ENCODE measurements at places on chromosomes 2 and 18.
A peak's percentile ranks its signal among the peaks of the same experiment; 100 is the strongest.

GRCh38 chr2:207288628-207289027 lies 122.9 kb upstream of the KLF7 start:
- no peak for DNase-seq

DNA sequence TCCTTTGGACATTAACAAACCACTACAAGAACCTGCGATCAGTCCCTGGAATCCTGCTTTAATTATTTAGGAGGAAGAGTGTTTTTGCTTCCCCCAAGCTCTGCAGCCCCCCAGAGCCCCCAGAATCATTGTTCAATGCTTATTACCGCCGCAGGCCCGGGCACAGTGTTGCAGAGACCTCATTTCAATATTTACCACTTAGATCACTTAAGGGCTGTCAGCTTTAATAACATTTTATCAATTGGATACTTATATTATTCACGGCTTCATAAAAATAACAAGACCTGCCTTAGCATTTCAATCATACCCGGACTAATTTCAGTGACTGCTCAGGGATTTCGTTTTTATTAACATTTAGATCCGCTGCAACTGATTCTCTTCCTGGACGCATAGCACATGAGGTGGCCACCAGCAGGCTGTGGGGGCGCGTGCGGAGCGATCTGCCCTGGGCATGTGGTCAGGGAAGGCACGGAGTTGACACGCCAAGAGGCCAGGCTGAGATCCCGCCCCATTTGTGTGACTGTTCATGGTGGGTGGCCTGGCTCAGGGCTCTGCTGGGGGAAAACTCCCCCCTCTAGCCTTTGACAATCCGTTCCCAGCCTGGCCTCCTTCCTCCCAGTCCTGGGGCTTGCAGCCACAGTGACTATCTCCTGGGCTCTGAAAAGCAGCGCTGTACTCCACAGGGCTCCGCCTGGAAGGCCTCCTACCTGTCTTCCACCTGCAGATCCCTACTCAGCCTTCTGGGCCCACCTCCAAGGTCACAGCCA lies 267.6 kb downstream of the SRBD1 start:
- no peak for DNase-seq

DNA sequence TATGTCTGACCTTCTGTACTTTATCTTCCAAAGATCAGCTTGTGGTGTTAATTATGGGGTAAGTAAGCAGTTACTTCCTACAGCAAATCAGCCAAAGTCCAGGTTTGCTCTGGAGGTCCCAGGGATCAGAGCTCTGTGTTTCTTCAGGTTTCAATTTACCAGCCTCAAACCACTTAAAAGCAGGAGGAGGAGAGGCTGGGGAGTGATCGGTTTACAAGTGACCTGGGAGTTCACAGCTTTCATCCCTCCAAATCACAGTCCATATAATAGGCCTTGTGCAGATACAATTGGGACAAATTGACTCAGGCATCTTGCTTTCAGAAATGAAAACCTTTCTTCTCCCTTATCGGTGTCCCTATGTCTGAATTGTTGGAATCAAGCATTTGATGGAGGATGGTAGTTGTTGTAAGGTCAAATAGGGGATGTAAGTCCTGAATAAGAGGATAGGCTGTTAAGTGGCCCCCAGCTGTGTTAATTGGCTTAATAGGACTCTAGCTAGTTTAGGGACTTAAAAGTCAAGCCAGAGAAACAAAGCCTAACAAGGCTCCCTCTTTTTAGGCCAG lies 188.0 kb upstream of the NT5C1B start:
- DNase-seq, result no peak

DNA sequence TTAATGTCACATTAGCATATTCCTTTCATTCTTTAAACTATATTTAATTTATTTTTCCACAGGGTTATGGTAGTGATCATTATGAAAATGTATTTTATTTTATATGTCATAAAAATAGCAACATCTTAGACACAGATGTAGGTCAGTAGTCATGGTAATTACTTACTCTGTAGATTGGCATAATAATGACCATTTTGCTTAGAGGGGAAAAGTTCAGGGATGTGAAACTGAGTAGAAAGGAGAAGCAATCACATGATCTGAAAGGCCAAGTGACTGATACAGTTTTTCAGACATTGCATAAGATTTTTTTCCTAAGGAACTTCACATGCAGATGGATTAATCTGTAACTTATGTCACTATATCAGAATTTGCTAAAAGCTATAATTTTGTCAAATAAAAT lies 286.9 kb downstream of the CTNNA2 start:
- DNase-seq, result no peak

- no peak for DNase-seq
These were observed 881.8 kb downstream of the DCDC2C start for GRCh38 chr2:4585057-4585635.

GRCh38 chr2:109481599-109481998 lies 132.2 kb downstream of the SEPTIN10 start:
- DNase-seq, result no peak

DNA sequence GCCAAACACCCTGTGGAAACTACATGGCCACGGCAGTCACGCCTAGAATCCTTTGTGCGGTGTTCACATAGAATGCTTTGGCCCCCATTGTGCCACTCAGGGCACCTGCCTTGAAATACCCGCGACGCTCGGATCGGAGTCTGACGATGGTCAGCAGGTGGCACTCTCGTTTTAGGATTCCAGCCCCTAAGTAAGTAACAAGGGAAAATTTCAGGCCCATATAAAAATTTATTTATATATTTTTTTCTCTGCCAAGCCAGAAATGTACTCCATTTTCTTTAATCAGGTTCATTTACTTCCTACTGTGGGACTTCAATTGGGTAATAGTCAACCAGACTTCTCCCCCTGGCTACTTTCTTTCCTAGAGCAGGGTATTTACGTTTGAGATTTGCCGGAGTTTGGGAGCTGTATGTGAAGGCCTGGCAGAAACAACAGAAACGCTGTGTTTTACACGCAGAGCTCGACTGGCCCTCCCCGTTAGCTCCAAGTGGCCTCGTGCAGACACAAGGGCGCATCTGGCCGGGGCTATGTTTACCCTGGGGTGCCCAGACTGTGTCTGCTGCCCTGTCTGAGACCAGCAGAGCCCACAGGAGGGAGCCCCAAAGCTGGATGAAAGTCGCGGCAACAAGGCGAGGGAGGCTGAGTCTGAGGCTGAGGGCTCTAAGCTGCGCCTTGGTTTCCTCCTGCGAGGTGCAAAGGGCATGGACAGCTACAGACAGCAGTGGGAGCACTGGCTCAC lies 41.6 kb downstream of the LRRC30 start:
- DNase-seq, result no peak

DNA sequence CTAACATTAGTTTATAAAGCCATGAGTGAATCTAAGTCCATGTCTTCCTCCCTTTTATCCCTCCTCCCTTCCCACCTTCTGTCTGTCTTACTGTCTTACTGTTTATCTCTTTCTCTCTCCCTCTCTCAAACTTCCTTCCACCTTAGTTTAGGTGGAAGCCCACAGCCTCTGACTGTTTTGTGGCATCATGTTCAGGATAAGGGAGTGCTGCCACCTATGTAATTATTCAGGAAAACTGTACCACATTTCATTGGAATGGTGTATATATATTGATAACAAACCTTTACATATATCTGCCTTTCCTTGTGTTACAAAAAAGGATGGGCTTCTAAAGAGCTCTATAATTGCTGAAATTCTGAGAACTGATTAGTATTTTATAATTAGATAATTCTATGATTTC lies 48.7 kb downstream of the NETO1 start:
- DNase-seq, result no peak

- no peak for DNase-seq
These were observed 761.8 kb downstream of the LRRTM4 start for GRCh38 chr2:76760367-76760704.

GRCh38 chr2:228224410-228224809 lies 42.9 kb upstream of the SPHKAP start:
- no peak for DNase-seq

DNA sequence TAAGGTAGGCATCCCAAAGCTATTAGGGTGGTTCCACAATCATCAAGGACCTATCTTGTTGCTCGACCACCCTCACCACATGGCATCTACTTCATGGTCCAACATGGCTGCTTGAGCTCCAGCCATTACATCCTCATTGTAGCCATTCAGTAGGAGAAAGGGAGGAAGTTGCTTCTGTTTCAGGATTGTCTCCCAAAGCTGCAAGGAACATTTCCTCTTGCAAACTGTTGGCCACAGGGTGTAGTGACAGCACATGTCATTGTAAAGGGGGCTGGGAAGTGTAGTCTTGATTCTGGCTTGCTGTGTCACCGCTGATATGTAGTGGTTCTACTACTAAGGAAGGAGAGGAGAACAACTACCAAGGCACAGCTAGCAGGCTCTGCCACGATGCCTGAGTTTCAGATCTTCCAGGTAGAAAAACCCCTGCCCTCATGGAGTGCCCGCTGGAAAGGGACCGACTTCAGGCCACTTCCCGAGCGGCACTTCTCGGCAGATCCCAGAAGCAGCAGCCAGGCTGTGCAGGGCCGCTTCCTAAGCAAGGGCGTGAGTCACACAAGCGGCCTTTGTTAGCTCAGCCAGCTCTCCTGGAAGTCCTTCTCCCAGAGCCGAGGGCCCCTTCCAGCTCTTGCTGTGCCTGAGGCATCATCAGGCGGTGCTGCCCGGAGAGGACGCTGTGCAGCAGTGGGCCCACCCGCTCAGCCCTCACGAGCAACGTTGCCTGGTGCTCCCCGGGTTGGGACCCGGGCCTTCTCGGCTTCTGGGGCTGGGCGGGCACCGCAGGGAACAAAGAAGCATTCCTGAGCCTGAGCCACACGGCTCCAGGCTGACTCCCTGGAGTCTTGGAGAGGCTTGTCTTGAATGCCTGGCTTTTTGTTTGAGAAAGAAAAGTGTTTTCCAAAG lies 58.2 kb downstream of the HS6ST1 start:
- no peak for DNase-seq

- DNase-seq, result no peak
These were observed 1.9 kb downstream of the USP37 start for GRCh38 chr2:218566296-218566695.

GRCh38 chr2:26936855-26937254 lies 33.6 kb upstream of the MAPRE3 start:
- no peak for DNase-seq

GRCh38 chr2:222912776-222913175 lies 51.9 kb downstream of the ACSL3 start:
- DNase-seq, result no peak

DNA sequence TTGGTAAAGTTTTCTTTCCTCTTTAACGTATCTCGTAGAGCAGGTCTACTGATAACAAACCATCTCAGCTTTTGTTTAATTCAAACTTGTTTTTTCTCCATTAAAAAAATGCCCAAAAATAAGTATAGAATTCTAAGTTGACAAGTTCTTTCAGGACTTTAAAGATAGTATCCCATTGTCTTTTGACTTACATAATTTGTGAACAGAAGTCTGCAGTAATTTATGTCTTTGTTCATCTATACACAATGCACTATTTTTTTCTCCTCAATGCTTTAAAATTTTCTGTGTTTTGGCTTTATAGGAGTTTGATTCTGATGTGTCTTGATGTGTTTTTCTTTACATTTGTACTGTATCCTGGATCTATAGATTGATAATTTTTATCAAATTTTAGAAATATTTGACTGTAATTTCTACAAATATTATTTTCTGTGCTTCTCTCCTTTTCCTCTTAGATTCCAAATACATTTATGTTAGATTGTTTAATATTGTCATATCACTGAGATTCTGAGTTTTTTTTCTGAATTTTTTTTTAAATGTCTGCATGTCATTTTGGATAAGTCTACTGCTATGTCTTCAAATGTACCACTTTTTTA lies 143.3 kb downstream of the FTCDNL1 start:
- no peak for DNase-seq

DNA sequence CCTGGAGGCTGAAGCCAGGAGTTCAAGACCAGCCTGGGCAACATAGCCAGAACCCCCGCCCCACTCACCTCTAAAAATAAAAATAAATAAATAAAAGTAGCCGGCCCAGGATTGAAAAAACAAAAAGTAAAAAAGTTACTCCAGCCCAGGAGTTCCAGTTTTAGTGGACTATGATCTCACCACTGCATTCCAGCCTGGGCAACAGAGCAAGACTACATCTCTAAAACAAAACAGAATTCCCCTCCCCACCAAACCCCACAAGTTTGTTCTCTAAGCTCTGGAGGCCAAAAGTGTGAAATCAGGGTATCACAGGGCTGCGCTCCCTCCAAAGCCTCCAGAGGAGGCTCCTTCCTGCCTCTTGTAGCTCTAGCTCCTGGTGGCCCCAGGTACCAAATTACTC lies 1.7 kb downstream of the D2HGDH start:
- DNase-seq, result no peak

GRCh38 chr2:145022666-145023333 lies 502.9 kb upstream of the ZEB2 start:
- no peak for DNase-seq

DNA sequence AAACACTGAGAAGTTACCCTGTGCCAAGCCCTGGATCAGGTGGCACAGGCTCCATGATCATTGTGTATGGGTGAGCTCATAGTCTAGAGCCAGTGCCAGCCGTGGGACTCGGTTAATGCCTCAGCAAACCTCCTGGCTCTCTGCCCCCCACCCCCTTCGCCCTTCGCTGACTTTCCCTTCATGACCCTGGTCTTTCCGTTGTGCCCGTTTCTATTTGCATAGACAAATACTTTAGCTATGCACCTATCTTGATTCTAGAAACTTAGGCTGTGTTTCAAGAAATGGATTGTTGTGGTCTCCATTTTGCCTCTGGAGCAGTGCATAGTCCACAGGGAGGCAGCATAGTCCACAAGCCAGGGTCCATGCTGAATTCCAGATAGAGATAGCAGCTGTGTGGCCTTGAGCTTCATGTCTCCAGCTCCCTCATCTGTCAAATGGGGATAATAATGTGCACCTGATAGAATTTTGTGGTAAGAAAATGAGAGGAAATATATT lies 44.8 kb upstream of the KDM3A start:
- peak; percentile 5 for DNase-seq

- no peak for DNase-seq
These were observed 183.3 kb upstream of the FBXO11 start for GRCh38 chr2:48089644-48090043.

- DNase-seq, result no peak
These were observed 71.0 kb downstream of the CWC22 start for GRCh38 chr2:179936141-179936540.

GRCh38 chr18:3117493-3118192 lies 102.1 kb downstream of the MYOM1 start:
- no peak for DNase-seq
